ENCODE measurements at places on chromosomes 6 and 20. TPM values are rescaled to one million over a fixed set of nuclear protein-coding genes. Genes with fewer than 3 reads are reported as not detected.

Gene PRPH2
- total RNA-seq, result 2.2 TPM

Gene BEND6
- 6.1 TPM for total RNA-seq

Gene MAP3K7
- total RNA-seq, result 16.5 TPM

Gene ESR1
- 0.83 TPM for total RNA-seq

Gene HLA-G
- total RNA-seq, result not detected

Gene SYTL3
- 1.4 TPM for total RNA-seq

Gene CLPSL2
- not detected for total RNA-seq
